ENCODE measurements at places on chromosomes 2 and 18.

DNA sequence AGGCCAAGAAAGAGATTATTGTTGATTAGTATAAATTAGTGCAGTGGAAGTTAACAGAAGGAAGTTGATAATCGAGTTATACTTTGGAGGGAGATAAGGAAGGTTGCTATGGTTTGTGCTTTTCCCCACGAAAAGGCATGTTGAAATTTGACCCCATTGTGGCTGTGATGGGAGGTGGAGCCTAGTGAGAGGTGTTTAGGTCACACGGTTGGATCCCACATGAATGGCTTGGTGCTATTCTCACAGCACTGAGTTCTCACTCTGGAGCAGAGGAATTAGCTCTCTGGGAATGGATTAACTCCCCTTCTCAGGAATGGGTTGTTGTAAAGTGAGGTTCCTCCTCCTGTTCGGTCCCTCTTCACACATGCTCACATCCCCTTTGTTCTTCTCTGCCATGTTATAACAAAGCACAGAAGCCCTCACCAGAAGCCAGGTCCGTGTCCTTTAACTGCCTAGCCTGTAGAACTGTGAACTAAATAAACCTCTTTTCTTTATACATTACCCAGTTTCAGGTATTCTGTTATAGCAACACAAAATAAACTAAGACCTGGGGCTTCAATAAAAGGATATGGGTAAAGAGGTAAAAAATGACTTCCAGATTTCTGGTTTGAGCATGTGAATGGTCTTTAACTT lies 21.9 kb downstream of the PIGN start:
- DNase-seq: no peak

DNA sequence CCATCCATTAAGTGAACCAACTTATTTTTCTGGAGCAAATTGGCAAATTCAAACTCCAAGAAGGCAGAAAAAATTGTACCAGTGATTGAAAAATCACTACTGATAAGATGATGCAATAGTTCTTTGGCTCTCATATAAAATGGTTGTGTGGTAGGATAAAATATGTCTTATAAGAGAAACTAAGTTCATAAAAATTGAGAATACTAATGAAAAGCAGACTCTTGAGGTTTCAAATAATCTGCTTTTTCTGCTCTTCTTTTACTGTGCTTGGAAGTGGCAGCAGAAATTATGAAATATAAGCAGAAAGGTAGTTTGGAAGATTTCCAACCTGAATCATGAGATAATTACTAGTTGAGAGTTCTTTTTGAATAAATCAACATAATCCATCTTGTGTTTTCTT lies 61.9 kb downstream of the PPP1R1C start:
- no peak for DNase-seq

GRCh38 chr18:79800371-79801180 lies 2.8 kb downstream of the KCNG2 start:
- DNase-seq: no peak

GRCh38 chr2:58515827-58516573 lies 274.9 kb upstream of the FANCL start:
- DNase-seq: no peak

GRCh38 chr2:33153008-33153407 lies 206.3 kb downstream of the LTBP1 start:
- no peak for DNase-seq

GRCh38 chr18:26438980-26439379 lies 109.4 kb downstream of the KCTD1 start:
- DNase-seq: no peak

DNA sequence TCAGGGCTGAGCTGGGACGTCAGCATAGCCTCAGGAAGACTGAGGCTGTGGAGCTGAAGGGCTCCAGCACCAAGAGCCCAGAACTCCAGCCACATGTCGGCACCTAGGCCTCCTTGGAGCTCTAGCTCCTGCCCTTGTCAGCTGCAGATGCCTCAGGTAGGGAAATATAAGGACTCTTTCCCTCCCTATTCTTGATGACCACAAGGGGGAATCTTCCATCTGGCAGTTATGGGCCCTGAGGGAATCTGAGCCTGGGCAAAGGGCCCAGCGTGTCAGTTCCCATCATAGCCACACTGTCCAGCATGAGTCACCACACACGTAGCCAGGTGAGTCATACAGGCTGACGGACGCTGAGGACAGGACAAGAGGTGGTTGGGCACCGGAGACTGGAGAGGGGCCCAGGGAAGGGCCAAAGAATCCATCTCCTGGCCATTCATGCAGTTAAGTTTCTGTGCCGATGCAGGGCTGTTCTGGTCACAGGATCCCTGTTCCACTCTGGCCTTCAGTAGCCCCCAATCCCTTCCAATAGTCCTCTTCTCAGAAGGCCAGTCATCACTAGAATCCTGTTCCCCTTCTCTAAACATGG lies 1.8 kb downstream of the MPV17 start:
- DNase-seq: peak; percentile 68

DNA sequence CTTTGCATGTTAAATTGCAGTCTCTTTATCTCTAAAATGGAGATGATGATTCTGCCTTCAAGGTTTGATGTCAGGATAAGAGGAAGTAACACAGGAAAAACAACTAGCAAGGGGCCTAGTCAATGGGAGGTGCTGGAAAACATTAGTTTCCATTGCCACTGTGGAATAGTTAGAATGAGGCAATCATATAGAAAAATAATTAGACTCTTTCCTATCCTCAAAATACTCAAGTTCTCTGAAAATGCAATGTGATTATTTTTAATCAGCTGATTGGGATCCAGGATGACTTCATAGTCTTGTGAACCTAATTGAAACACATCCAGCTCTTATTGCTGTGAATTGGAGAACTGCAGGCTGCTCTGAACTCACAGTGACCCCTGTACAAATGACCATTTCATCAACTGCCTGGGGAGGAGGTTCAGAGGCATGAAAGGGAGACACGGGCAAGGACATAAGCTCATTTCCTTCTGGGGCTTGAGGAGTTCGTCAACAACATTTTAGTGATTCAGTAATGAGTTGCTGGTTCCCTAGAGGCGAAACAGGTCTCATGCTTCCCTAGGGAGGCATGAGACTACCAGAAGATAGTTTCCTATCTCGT lies 422.5 kb downstream of the LPIN1 start:
- no peak for DNase-seq

- DNase-seq: no peak
These were observed 215.0 kb downstream of the MYCN start for GRCh38 chr2:16155366-16155765.

DNA sequence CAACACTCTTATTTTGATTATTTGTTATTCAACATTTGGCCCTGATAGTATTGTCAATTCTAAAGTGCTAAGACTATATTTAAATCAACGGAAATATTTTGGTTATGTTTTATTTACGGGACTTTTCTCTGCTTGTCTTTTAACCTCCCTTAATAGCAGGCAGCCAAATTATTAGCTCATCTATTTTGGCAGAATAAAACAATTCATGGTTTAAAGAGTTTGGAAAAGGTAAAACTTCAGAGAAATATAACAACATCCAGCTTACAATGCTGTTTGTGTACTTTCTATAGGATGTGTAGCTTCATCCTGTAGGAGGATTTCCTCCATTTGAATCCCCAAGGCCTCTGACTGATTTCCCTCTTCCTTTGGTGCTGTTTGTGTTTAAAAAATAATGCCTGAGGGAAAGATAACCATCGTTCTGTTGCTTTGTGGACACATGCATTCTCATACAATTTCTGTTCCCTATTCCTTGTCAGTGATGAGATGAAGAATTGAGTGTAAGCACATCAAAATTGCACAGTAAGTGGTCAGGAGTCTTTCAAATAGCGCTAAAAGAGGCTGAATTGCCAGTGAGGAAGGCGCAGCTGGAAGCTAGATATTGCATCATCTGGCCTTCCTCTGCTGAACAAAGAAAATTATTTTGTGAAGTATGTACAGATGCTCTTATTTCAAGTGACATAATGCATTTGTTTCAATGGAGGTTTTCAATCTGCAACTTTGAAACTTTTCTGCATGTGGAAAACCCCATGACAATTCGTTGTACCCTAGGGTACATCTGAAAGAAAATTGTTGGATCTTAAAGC lies 80.3 kb downstream of the CD28 start:
- no peak for DNase-seq

DNA sequence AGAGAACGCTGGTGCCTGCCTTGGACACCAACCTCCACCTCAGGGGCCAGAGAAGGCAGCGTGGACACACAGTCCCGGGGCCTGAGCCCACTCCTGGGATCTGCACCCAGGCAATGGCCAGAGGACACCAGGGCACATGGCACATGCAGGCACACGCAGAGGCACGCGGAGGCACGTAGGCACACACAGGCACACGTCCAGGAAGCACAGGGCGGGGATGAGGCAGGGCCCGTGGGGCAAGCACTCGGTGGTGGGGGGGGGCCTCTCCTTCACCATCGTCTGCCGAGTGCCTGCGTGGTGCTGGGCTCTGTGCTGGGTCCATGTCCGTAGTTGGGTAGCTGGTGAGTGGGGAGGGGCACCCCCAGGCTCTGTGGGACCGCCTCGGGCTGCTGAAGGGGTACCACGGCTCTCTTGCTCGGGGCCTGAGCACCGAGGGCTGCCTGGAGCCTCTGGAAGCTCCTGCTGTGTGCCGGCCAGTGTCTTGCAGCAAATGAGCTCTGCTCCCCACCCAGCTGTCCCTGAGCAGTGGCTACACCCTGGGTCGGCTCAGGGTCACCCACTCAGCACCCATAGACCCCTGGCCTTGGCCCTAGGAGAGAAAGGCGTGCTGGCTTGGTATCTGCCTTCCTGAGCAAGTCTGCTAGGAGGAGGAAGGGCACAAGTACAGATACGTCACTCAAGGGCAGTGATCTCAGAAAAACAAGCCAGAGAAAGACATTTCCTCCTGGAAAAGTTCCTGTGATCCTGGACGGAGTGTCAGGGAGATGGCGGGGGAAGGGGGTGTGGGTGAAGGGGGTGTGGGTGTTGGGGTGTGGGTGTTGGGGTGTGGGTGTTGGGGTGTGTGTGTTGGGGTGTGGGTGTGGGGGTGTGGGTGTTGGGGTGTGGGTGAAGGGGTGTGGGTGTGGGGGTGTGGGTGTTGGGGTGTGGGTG lies 26.4 kb downstream of the RTP5 start:
- DNase-seq: no peak
